ENCODE measurements at places on chromosomes 4 and X.

DNA sequence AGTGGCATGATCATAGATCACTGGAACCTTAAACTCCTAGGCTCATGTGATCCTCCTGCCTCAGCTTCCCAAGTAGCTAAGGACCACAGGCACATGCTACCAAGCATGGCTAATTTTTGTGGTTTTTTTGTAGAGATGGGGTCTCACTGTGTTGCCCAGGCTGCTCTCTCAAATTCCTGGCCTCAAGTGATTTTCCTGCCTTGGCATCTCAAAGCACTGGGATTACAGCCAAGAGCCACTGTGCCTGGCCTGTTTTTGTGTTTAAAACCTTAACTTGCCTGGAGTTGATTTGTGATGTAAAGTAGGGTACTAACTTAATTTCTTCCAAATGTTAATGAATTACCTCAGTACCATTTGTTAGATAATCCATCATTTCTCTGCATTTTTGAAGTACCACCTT lies 22.3 kb downstream of the DLG3 start:
- DNase-seq = no peak

DNA sequence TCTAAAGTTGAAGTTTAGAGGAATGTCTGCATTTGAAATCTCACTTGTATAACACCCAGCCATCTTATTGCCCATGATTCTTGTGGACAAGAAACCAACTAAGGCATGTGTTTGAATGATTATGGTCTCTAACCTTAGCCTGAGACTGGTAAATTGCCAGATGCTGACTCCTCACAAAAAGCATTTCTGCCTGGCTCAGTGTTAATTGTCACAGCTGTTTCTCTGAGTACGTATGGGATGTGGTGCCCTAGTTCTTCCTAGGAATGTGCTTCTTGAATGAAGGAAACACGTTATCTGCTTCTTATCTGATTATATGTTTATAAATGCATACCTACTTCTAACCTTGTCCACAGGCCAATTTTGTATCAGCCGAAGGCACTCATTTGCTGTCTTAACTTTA lies 63.1 kb upstream of the NDP start:
- no peak for DNase-seq

DNA sequence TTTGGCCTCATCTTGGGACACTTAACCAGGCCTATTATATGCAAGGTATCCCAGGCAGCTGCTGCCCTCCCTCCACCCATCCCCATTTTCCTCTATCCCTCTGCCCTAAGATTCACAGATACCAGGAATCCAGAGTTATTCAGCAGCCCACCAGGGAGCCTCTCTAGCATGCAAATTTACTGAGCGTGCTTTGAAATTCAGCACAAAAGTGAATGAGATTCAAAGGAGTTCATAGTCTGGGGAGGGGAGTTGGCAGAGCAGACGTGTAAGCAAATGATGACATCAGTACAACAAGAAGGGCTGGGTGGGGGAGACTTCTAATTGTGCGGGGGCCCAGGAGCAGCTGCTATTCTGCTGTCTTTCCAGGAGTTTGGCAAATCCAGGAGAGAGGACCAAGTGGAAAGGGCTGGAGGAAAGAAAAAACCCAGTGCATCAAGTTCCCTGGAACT lies 1.7 kb upstream of the MTM1 start:
- no peak for DNase-seq

GRCh38 chr4:166662266-166662843 lies 571.9 kb downstream of the SPOCK3 start:
- DNase-seq = no peak

DNA sequence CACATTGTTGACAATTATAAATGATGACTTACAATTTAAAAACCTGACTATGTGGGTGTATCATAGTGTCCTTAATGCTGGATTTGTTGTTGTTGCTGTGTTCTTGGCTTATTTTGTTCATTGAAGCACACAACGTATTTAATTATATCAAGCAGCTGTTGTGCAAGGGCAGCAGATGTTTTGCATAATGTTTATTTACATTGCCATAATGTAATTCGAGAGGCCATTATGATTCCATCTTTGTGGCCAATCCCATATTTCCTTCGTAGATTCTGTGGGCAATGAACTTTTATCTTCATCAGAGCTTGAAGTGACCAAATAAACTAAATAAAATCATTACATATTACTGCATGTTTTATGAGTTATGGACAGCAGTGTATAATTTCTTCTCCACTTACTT lies 422.6 kb upstream of the GALNTL6 start:
- no peak for DNase-seq

DNA sequence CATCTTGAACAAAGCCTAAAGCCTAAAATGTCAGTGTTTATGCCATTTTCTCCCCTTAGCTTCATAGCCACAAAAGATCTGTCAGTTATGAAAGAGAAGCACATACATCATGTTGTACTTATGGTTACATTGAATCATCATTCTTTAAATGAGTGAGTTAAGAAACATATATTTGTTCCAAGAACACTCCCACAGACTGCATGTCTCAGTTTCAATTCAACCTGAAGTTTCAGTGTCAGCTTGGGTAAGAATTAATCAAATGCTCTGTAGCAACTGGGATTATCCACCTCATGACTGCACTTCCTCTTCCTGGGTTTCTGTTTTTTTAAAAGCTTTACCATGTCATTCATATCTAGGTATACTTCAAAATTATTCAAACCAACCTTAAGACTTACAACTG lies 3.9 kb upstream of the TMPRSS11B start:
- no peak for DNase-seq

GRCh38 chr4:114598191-114599121 lies at the start of gene UGT8:
Gene UGT8 (plus strand): TSS chr4:114598807. CDS start chr4:114622881, 24,074 bp downstream.
- no peak for DNase-seq

DNA sequence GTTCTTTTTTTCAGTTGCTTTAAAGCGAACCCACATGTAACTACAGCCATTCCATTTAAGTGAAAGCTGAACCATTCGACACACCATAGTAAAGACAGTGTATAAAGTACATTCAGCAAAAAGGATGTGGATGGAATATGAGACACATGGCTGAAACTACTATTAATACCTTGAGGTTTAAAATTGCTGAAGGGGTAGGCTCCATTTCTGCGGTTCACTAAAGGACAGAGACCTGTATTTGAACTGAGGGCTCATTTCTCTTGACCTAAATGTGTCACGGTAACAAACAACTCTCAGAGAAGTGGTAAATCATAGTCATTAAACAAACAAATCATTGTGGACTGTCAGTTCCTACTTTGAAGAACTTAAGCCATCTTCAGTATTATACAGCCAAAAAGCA lies 1085.6 kb upstream of the TENM3 start:
- DNase-seq = no peak

- no peak for DNase-seq
These were observed 335.4 kb downstream of the BCOR start for GRCh38 chrX:39762266-39762841.

DNA sequence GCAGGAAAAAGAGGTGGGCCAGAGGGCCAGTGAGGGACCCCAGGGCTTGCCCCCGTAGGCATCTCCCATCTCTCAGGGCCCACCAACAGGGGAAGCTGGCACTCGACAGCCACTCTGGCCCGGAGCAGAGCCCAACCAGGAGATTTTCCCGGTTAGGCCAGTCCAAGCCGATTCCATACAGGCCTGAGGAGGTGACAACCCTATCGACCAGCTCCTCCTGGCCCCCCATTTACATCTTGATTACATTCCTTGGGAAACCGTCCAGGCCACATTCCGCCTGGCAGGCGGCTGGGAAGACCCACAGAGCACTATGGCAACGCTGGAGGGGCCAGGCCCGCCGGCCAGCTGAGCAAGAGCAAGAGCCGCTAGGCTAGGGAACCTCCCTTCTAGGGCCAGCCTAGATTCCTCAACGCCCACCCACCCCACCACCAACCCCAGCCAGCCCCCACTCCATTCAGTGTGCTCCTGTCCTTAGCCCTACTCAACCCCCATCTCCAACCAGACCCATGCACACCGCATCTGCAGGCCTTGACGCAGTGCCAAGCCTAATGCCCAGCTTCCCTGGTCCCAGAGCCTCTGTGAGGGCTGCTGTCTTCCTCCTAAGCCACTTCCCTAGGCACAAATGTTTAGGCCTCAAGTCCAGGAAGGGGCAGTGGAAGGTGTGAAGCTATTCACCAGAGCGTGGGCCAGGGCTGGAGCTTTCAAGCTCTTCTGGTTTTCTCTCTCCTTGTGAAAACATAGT lies 161.2 kb downstream of the EFNB1 start:
- DNase-seq = no peak

- no peak for DNase-seq
These were observed 93.6 kb upstream of the DHX15 start for GRCh38 chr4:24677909-24678308.

DNA sequence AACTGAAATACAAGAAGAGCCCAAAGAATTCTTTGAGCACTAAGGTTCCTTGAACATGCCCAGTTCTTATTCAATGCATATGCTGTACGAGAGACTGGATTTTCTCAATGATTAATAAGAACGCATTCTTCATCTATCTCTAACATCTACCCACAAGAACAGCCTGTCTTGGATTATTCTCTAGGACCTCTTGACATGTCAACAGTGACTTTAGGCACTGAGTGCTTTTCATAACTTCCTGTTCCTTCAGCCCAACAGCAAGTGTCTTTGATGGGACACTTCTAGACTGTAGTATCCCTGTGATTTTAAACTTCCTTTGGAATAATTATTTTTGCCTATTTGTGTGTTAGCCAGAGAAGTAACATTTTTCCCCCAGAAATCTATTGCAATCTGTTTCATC lies 69.3 kb downstream of the OPHN1 start:
- DNase-seq = no peak

DNA sequence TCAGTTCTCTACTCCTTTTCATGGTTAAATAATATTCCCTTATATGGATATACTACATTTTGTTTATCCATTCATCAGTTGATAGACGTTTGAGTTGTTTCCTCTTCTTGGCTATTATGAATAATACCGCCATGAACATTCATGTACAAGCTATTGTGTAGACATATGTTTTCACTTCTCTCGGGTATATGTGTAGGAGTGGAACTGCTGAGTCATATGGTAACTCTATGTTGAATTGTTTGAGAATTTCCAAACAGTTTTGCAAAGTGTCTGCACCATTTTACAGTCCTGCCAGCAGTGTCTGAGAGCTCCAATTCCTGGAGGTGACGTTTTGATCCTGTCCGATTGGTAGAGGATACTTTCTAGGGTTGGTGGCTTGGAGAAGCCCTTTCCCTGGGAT lies 23.6 kb downstream of the PLAC1 start:
- DNase-seq = no peak

DNA sequence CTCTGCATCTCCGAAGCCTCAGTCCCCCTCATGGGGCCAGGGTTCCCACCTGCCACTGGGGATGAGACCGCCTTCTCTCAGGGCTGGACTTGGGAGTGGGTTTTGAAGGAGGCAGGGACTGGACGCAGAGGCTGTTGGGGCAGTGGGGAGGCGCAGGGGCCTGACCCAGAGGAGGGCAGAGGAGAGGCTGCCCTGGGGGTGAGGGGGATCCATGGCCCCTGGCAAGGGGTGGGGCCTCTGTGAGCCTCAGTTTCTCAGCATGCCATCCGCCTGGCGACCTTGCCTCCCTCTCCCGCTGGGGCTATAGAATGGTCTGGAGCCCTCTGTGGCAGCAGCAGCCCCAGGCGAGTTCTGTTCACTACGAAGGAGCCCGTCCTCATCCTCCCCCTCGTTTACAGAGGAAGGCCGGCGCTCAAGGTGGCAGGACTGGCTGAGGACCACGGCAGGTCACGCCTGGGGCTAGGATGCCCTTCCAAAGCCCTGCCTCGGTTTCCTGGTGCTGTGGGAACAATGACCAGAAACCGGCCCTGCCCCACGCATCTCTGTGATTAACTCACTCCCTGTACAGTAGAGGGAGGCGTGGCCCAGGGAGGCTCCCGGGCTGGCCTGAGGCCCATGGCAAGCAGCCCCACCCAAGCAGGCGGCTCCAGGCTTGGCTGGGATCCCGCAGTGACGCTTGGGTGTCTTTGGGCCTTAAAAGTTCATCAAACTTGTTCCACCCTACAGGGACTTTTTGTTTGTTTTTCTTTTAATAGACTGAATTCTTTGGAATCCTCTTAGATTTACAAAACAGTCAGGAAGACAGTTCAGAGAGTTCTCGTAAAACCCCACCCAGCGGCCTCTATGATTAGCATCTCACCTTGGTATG lies 16.0 kb upstream of the SH3TC1 start:
- DNase-seq = no peak

DNA sequence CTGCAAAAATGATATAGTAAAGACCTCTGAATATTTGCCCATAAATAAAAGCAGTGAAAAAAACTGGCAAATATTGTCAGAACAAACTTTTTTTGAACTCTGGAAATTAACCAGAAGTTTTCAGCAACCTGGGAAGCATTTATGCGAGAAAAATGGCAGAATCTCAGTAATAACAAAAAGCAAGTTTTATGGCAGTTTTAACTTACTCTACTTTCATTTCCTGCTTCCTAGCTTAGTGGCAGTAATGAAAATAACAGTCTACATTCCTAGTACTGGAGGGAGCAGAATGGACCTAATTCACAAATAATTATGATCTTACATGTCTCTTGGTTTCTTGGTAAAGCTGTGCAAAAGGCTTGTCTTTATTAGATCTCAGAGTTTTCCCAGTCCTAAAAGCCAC lies 460.1 kb downstream of the NAF1 start:
- DNase-seq = no peak

GRCh38 chr4:54176202-54176601 lies 52.9 kb upstream of the PDGFRA start:
- no peak for DNase-seq

GRCh38 chrX:5718651-5719050 lies 510.0 kb downstream of the NLGN4X start:
- no peak for DNase-seq

- no peak for DNase-seq
These were observed 795.2 kb downstream of the PCDH18 start for GRCh38 chr4:136737066-136737465.

- no peak for DNase-seq
These were observed 45.8 kb downstream of the TACR3 start for GRCh38 chr4:103673983-103674382.

DNA sequence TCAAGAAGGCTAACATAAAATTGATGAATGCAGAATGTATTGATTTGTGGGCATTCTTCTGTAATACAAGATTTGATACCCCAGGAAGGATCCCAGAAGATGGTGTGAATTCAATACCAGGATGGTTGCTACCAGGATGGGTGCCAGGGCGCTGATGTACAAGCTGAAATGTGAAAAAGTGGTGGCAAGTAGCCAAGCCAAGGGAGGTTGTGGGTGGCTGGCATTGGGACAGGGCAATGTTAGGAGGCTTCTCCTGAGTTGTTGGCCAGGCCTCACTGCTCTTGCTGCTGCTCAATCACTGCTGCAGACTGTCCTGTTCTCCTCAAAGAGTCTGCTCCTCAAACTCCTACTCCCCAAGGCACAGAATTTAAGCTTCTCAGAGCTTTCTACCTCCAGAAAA lies 77.1 kb downstream of the RBM46 start:
- no peak for DNase-seq

GRCh38 chr4:4721636-4722035 lies 137.8 kb upstream of the MSX1 start:
- no peak for DNase-seq

All from central memory CD4-positive, alpha-beta T cell (primary cell).